ENCODE measurements at places on chromosomes 5 and 9.

DNA sequence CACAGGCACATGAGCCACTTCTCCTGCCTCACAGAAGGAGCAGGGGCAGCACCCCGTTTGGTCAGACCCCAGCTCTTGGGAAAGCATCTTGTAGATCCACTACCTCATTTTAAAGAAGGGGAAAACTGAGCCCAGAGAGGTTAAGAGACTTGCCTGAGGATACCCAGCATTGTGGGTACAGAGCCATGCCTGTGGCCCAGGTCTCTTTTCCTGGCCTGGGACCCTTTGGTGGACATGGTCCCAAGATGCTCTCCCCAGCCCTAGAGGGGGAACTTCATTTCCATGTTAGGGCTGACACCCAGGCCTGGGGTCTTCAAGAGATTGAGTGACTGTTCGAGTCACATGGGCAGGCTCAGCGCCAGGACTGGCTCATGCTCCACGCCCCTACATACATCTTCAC, 64.2 kb downstream of the NEK6 start:
- no peak for DNase-seq

DNA sequence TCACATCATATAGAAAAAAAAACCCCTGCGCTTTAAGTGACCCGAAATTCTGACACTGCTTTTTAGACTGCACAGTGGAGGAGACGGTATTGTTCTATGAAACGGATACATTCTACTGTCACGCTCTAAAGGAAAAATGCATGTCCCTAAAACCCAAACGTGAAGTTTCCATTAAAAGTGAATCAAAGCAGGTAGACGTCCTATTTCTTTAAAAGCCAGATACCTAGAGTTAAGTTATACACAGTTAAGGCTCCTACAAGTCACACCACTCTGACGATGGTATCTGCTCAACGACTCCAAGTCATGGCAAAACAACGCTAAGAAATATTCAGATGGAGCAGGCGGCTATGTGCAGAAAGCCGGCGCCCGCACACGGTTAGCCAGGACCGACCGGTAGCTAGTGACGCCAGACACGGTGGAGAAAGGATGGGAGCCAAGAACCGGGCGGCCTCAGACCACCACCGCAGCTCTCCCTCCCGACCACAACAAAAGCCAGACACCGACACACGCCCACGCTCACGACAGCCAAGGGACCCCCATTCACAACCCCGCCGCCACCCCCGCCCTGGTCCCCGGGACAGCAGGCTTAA, 734 bp downstream of the SKP1 start:
- DNase-seq: peak; percentile 30

GRCh38 chr5:157820593-157821252, 38.2 kb downstream of the CLINT1 start:
- DNase-seq: no peak

- no peak for DNase-seq
Observed at GRCh38 chr9:70352356-70352755, 62.1 kb downstream of the KLF9 start.

GRCh38 chr5:16502866-16503265, 37.3 kb upstream of the ZNF622 start:
- no peak for DNase-seq

DNA sequence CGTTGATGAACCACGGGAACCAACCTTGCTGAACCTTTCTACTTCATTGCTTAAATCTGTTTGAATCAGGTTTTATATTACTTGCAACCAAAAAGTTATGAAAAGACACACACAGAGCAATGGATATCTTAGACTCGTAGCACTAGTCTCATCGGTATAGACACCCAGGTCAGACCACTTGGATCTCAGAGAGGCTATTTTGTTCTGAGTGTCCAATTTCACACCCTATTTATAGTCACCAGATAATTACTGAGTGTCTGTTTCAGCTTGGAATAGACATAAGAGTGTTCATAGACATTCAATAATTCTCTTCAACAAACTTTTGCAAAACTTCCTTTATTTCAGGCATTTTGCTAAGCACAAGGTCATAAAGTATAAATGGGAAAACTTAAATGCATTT, 145.4 kb upstream of the EGFLAM start:
- DNase-seq: no peak

GRCh38 chr5:14724633-14725032, 60.1 kb downstream of the OTULIN start:
- DNase-seq: no peak

DNA sequence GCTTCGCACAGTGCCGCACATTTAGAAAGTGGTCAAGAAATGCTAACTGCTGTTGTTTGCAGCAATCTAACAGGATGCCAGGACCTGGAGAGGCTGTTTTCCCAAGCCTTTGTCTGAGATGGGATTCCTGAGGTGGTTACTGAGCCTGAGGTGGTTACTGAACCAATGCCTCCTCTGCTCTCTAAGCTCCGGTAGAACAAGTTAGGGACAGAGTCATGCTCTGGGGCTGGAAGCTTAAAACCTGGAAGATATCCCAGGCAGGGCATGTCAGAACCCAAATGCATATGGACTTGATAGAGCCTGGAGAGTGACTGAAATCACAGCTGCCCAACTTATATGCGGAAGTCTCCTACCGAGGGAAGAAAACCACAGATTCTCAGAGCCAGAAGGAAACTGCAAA, 46.5 kb upstream of the FAT2 start:
- DNase-seq: no peak

- no peak for DNase-seq
Observed at GRCh38 chr5:62521319-62521718, 57.3 kb upstream of the LRRC70 start.

- no peak for DNase-seq
Observed at GRCh38 chr5:61298580-61298979, 33.5 kb upstream of the ZSWIM6 start.

DNA sequence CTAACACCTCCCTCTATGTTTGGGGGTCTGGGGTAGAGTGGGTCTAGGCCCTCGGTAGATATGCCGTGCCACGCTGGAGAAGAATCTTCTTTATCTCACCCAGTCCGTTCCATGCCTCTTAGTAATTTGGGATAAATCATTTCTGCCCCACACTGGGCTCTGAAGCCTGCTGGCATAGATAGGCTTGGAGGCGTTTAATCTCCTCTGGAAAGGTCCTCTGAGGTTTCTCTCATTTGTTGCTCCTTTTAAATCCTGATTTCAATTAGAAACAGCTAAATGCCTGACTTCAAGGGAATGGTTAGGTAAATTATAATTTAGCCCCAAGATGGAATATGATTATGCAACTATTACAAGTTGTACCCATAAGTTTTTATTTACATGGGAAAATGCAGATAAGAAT, 57.8 kb upstream of the AKNA start:
- DNase-seq: no peak

GRCh38 chr5:173496883-173497255, 119.6 kb downstream of the BOD1 start:
- DNase-seq: no peak

GRCh38 chr9:23598994-23599393, 227.0 kb downstream of the ELAVL2 start:
- no peak for DNase-seq

GRCh38 chr5:127647361-127647958, 1.4 kb upstream of the CTXN3 start:
- no peak for DNase-seq

GRCh38 chr9:3125602-3126405, 281.9 kb upstream of the PUM3 start:
- DNase-seq: no peak

GRCh38 chr5:137201876-137202275, 297.2 kb downstream of the SPOCK1 start:
- no peak for DNase-seq

DNA sequence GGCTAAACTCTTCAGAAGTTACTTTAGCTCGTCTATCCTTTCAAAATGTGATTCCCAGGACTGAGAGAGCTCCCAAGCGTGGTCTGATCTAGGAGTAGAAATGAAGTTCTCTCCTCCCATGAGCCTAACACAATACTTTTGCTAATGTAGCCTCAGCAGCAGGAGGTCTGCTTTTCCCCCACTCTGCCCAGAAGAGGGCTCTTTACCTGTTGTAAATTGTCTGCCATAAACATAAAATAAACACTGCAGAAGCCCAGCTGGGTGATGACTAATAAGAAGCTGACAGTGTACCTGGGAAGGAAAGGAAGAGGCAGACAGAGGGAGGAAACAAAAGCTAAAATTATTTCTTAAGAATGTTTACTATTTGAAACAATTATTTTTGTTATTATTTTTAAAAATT, 15.4 kb downstream of the SLC36A3 start:
- DNase-seq: no peak

DNA sequence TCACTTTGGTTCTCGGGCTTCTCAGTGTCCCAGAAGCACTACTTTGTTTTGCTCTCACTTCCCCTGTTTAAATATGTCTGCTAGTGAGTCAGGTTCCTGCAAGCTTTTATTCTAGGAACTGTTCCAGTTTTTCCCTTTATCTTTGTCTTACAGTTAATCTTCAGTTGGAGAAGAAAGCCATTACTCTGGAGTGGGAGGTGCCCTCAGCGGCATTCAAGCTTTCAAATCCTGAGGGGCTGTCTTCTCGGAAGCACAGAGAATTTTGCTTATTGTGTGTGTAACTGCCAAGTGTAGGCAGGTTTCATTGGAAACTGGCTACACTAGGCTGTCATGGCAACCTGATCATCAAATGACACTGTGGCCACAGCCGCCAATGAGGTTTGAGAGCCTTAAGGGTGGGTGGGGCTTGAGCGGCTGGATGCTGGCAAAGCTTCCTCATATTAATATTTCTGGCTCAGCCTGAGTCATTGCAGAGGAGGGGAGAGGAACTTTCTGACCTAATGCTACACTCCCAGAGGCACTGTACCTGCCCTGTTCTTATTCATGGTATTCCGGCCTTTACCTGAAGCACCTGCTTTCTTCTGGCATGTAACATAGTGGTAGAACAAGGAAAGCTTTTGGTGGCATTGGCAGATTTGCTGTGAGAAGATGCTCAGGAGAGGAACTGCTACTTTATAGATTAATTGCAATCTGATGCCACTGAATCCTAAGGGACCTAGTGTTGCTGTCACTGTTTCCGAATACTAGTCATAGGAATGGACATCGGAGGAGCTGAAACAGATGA, 26.3 kb downstream of the SLC25A25 start:
- peak; percentile 78 for DNase-seq

- DNase-seq: no peak
Observed at GRCh38 chr9:81141961-81142360, 547.4 kb downstream of the TLE1 start.

DNA sequence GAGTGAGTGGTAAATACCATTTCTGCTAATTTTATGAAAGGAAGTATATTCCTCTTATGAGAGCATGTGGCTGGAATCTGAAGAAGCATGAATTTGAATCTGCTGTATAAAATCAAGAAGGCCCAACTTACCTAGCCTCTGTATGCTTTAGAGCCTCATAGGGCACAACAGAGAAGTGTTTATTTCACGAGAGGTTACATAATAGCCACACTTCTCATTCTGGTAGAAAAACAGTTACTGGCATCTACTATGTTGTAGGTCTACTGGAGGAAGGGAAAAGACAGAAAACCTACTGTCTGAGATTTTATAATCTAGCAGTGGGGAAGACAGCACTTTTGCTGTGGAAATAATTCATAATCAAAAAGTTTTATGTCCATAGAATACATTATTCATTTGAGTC, 172.6 kb upstream of the ZNF608 start:
- DNase-seq: no peak

- DNase-seq: no peak
Observed at GRCh38 chr9:97487107-97487506, 14.4 kb upstream of the TMOD1 start.

DNA sequence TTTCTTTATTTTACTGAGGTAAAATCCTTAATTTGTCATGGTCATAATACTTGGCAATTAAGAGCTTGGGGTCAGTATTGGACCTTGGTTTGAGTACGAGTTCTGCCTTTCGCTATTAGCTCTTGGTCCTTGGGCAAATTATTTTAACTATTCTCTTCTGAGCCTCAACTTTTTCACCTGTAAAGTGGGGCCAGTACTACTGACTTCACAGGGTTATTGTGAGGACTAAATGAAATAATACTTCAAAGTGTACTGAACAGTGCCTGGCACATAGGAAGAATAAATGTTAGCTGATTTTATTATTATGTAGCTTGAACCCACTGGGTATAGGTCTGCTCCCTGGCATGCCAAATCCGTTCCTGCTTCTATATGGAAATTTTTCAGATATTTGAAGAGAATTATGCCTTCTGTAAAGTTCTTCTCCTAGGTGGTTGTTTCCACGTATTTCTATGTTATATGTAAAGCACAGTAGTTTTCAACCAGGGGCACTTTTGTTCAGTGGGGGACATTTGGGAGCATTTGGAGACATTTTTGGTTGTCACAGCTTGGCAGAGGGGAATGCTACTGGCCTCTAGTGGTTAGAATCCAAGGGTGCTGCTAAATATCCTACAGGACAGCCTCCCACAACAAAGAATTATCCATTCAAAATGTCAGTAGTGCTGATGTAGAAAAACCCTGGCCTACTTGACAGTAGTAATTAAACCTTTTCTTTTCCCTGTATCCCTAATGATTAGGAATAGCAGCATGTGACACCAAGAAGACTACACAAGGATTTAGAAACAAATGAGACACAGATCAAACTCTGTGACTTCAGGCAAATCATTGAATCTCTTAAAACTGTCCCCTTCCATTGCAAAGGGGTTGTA, 4.5 kb downstream of the RCL1 start:
- DNase-seq: no peak

GRCh38 chr5:150590979-150591695, 49.3 kb upstream of the SYNPO start:
- DNase-seq: peak; percentile 13

GRCh38 chr5:13427827-13428557, 516.5 kb downstream of the DNAH5 start:
- DNase-seq: no peak

DNA sequence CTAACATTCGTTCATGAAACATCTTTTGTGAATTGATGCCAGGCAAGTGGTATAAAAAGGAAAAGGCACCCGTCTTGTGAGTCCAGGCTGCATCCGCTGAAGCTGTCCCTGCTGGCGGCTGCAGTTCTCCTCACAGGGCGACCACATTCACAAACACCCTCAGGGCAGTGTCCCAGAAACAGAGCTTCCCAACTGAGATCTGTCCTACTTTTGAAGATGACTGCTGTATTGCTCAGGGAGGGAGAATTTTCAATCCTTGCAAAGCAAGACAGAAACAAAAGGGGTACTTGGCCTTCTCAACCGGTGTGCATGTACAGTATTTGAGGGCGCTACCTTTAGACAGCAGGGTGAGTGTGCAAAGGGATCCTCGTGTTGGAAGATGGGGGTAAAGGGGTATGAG, 316.1 kb downstream of the GADD45G start:
- DNase-seq: no peak

GRCh38 chr5:30453168-30453567, 740.3 kb upstream of the CDH6 start:
- DNase-seq: no peak

DNA sequence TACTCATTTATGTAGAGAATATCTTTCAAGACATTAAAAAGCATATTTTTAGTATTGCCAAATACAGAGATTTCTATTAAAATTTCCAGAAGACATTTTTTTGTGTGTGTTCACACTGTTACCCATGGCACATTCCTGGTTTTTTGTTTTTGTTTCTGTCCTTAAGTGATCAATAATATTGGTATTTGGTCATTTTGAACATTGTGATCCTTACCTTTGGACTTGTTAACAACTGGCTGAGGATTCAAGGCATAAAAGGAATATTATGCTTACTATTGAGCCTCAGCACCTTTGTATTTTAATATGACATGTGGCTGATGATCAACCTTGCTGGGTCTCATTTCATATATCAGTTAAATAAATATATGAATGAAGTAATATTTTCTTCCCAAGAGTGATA, 41.9 kb downstream of the ITGA1 start:
- no peak for DNase-seq
